Activated T-helper 1 cell treated with Interleukin-2 at 50 U/mL for 16 hours (primary cell): ENCODE measurements at places on chromosomes 6 and 20.

GRCh38 chr6:117149324-117149723, 116.0 kb upstream of the VGLL2 start:
- DNase-seq: no peak

DNA sequence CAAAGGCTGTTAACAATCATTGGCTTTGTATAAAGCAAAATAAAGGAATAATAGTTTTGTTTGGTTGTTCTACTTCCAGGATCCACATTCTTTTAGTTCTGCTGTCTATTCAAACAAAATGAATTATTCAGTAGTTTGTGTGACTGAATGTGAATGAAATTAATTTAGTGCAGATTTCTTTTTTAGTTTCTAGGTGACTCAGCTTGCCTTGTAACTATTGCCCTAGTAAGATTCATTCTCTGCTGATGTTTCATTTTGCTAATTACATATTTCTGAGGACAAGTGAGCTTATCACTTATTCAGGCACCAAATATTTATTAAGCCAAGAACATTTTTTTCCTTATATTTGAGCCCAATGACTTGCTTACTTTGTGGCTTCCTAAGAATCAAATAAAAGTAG, 46.5 kb upstream of the RIPOR2 start:
- no peak for DNase-seq

GRCh38 chr20:8375898-8376297, 243.8 kb downstream of the PLCB1 start:
- no peak for DNase-seq

DNA sequence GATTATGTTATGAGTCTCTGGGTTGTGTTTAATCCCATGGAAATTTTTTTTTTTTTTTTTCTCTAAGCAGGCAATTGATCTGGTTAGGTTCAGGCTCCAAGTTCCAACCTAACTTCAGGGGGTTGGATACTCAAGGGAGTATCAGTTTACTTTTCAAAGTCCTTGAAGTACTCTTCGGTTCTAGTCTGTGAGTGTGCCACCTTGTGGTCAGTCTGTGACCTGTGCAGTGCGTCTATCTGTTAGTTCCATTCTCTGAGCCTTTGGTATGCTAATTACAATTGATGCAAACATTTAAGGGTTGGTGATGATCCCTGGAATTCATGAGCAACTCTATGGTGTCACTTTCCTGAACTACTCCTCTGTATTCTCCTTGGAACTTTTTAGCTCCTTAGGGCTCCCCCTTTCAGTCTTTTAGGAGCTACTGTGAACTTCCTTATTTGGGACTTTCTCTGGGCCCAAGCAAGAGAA, 342.0 kb downstream of the SOX4 start:
- no peak for DNase-seq

GRCh38 chr6:27700337-27700736, 211.9 kb downstream of the OR2B2 start:
- no peak for DNase-seq

GRCh38 chr6:158042245-158042798, 60.7 kb downstream of the SYNJ2 start:
- no peak for DNase-seq

GRCh38 chr6:158860279-158860865, 41.2 kb upstream of the EZR start:
- no peak for DNase-seq

DNA sequence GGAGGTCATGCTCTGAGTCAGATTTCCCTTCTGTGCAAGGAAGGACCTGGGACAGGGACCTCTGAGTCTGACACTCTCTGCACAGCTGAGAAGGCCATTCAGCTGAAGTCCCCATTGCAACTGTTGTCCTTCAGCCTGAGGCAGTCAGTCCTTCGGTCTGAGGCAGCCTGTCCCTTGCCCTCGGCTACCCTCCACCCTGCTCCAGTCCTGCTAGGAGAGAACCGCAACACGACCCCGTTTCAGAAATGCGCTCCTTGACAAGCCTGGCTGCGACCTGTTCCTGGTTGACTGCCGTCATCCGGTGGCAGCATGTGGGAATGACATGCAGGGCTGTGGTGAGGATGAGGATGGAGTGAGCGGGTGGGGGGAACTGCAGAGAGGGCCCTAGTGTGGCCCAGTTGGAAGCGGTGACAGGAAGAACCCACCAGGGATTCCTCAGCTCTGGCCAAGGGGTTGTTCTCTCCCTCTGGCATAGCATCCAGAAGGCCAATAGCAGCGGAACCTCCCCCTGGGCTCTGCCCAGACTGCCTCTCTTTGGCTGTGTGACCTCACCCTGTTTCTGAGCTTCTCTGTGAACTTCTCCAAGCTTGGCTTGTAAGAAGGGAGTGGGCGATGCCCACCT, 40.3 kb upstream of the ANGPT4 start:
- peak; percentile 53 for DNase-seq

DNA sequence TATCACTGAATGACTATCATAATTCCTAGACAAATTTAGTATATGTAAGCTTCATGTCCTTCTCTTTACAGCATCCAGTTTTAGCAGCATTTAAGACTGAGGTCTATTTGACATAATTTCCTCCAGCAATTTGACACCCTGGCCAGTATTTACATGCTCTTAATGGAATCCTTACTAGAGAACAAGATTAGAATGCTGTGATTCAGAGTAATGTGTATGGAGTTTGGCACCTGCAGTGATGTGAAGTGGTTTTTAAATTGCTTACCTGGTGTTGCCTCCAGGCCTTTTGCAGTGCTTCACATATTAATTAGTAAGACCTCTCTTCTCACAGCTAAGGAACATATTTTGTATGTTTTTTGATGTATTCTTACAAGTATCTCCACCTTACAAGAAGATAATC, 9.8 kb downstream of the NKX2-4 start:
- no peak for DNase-seq

DNA sequence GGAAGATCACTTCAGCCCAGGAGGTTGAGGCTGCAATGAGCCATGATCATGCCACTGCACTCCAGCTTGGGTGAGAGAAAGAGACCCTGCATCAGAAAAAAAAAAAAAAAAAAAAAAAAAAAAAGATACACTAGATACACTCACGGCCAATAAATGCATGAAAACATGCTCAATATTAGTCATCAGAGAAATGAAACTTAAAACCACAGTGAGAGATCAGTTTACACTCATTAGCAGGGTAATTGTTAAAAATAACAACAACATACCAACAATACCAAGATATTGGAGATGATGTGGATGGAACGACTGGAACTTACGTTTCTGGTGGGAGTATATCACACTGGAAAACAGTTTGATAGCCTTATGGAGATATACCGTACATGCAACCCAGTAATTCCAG, 29.9 kb downstream of the HS3ST5 start:
- no peak for DNase-seq

GRCh38 chr6:170107606-170108222, 183.2 kb downstream of the DLL1 start:
- no peak for DNase-seq

- no peak for DNase-seq
Measured at GRCh38 chr6:79170959-79171358, 63.5 kb downstream of the HMGN3 start.

- DNase-seq: no peak
Measured at GRCh38 chr6:21046276-21046675, 512.0 kb downstream of the CDKAL1 start.

- DNase-seq: no peak
Measured at GRCh38 chr6:86357877-86358276, 579.5 kb upstream of the HTR1E start.

GRCh38 chr6:71248306-71248765, 40.3 kb upstream of the OGFRL1 start:
- no peak for DNase-seq

DNA sequence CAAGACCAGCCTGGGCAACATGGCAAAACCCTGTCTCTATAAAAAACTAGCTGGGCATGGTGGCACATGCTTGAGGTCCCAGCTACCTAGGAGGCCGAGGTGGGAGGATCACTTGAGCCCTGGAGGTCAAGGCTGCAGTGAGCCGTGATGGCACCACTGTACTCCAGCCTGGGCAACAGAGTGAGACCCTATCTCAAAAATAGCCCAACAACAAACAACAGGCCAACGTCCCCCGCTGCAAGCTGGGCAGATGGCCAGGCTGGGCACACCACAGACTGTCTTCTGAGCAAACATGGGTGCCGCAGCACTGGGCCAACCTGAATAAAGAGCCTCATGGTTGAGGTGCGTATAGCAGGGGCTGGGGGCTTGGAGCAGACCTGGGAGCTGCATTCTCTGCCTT, 46.6 kb upstream of the SRF start:
- no peak for DNase-seq

- DNase-seq: no peak
Measured at GRCh38 chr6:72950114-72950860, 275.0 kb downstream of the KHDC1L start.

GRCh38 chr6:169766232-169766631, 14.8 kb downstream of the ERMARD start:
- DNase-seq: no peak

DNA sequence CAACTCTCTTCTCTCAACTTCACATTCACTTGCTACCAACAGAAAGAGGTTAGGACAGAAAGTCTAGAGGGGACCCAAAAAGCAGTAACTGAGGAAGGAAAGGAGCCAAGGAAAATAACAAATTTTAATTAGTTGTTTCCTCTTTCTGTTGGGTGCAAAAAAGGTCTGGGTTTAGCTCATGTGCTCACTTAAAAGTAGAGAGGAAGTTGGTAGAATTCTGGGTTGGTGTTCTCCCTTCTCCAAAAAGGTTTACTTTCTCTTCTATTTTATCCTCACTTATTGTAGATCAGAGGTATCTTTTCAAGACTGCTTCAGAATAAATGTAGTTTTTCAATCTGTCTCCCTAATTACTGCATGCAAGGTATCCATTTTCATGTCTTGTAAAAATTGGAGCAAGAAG, 42.8 kb downstream of the MAP3K7 start:
- no peak for DNase-seq

DNA sequence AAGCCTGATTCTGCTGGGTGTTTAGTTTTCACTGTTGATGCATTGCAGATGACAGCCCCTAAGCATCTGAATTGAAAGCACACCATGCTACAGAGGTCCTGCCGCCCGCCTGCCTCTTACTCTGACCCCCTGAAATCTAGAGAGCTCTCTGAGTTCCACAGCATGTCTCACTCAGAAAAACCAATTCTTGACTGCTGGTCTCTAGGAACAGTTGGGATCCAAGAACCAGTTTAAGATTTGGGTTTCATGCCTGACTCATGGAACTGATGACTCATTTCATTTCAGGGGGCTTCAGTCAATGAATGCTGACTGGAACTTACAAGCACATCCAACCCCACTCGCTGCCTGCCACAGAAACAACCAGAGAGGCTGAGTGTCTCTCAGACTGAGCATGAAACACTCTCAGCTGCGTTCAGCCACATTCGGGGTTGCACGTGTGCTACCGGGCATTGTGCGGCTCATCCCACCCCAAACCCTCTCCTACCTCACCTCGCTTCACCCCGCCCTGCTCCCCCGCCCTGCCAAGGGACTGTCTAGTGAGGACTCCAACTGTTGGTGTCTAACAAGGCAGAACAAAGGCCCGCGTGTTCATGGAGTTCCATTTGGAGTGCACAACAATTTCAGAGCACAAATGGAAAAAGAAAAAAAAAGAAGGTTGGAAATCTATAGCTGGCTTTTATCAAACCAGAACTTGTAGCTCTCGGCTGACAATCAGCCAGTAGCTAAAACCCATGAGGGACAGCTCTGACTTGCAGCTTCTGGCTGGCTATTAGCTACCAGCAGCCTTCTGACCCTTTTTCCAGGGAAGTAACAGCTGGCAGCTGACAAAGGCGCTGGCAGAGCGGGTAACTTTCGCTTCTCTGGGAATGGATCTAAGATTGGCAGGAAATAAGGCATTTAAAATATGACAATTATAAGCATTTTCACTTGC, 20.0 kb upstream of the TRAF3IP2 start:
- DNase-seq: no peak

- DNase-seq: no peak
Measured at GRCh38 chr20:2984028-2984501, 59.4 kb upstream of the GNRH2 start.

GRCh38 chr20:63102721-63103375, 96.1 kb upstream of the BHLHE23 start:
- peak; percentile 51 for DNase-seq

DNA sequence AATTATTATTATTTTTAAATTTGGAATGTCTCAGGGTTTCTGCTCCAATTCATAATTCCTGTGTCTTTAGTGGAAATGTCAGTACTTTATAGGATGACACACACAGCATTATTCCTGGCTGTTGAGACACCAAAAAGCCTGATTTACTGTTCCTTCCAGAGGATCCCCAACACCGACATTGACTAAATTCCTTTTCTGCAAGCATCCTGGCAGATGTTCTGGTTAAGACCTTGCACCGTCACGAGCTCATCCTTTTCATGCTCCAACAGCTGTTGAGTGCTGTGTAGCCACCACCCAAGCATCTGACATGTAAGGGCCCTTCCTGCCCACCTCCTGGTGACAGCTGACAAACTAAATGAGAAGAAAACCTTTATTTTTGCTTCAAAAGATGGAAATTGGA, 284.3 kb upstream of the SULF2 start:
- no peak for DNase-seq

DNA sequence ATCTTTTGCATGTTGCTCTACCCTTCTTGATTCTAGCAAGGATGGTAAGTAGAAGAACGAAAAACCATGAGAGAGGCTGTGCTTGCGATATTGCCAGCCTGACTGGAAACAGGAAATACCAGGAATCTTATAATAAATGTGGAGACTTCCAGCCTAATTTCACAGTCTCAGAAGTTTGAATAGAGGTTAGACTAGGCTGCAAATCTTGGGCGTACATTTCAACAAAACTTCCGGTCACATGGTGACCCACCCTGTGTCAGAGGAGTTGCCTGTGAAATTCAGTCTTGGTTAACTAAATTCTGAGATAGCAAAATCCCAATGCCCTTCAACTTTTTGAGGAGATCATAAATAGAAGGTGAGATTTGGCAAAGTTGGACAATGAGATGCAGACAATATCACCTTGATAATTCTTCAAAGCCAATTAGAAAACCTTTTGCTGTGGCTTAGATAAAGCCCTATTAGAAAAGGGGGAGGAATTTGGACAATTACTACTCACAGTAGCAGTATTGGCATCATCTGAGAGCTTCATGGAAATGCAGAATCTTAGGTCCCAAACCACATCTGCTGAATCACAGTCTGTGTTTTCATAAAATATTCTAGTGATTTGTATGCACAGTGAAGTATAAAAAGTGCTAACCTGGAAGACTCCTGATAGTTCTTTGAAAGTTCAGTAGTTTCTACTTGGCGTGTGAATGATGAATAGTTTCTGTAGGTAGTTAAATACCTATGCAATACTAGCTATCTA, 262.0 kb upstream of the JAG1 start:
- no peak for DNase-seq

DNA sequence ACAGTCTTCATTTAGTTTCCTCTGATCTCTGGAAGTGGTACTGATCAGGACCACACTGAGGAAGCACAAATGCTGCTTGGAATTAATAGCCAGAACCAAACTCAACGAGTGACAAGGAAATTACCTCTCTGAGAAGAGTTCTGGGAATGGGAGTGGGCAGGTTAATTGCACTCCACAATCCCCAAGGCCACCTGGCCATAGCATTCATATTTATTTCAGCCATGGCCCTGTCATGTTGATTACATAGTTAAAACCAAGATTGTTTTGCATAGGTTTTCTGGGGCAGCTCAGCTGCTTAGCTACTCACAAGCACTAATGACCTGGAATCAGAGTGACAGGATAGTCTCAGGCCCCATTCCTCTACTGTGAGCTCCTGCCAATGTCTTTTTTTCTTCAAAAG, 230.2 kb upstream of the RIMS1 start:
- DNase-seq: no peak
